ENCODE measurements at places on chromosomes 3 and 15.

- no peak for DNase-seq
Measured at GRCh38 chr3:122515020-122515468, 305 bp upstream of the KPNA1 start.

DNA sequence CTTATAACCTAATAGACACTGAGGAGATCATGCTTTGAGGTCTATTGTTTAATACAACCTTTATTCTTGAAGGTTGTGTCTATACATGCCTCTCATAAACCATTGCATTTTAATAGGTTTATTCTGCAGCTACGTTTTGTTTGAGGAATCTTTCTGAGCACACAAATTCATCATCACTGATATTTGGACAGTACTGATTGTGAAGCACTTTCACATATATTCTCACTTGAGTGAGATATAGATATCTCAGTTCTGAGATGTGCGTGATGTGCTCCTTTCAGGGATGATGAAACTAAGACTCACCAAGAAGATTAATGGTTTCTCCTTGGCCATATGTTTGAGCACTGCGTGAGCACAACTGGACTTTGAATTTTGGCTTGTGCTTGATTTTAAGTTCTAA lies 374.4 kb downstream of the LPP start:
- DNase-seq, result peak; percentile 21

DNA sequence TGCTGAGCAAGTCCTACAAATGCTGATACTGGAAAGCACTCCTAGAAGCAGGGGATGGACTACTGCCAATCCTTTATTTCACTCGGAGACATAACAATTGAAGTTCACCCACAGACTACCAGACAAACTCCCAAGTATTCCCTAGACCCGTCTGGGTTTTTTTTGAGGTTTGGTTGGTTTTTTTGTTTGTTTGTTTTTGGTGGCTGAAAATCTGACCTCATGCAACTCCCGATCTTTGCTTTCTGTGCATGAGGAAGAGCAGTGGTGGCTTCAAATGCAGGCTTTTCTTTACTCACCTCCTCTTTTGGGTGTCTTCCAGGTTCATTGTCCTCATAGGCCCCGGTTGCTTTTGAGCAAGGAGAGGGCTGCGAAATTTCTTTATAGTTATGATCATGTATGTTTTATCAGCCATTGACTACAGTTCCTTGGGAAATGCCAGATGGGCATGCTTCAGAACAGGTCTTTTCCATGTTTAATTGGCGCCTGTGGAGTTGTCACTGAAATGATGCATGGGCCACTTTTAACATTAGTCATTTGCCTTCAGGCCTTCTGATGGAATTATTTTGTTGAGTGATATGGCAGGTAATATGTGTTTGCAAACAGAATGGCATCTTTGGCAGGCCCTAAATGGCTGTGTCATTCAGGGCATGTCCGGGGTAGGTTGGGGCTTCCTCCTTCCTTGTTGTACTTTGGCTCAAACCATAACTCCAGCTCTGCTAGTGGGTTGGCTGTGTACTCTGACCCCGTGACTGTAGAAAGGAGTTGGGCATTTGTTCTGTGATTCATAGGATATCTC lies 81.3 kb upstream of the ZBED2 start:
- no peak for DNase-seq

DNA sequence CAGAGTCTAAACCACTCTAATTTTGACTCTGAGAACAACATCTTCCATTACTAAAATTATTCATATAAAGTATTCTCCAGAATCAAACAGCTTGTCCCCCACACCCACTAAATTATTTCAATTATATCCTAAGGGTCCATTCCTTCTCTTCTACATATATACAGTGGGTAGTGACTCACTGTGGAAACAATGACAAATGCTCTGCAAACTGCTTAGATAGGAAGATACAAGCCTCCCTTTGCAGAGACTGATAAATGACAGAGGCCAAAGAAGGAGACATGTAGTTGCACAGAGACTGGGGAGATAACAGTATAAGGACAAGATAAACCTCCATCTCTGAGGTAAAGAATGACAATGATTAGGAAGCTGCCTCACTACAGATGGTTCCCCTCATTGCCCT lies 1087.4 kb downstream of the AGBL1 start:
- no peak for DNase-seq

DNA sequence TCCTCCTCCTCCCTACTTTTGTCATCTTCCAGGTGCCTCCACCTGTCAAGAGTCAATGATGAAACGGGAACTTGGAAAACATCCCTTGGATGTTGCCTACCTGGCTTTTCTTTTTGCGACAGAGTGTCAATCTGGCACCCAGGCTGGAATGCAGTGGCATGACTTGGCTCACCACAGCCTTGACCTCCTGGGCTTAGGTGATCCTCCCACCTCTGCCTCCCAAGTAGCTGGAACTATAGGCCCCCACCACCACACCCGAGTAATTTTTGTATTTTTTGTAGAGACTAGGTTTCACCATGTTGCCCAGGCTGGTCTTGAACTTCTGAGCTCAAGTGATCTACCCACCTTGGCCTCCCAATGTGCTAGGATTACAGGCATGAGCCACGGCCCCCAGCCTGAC lies 42.8 kb downstream of the GPR160 start:
- DNase-seq, result no peak

DNA sequence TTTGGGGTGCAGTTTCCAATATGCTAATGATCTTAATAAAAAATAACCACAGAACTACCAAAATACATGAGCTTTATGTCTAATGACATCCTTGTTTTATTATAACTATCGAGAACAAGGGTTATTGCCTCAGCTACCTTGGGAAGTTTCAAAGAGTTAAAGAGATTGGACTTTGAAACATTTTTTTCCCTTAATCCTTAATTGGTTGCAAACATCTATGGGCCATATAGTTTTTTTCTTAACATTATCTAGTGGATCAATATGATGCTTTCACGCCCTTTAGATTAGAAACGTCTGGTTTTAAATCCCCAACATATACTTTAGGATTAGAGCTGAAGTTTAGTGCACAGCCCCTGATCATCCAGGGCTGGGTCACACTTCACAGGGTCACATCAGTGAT lies 219.2 kb upstream of the SGO1 start:
- DNase-seq, result no peak

- DNase-seq, result peak; percentile 38
Measured at GRCh38 chr15:100349696-100350433, 8.1 kb upstream of the ADAMTS17 start.

GRCh38 chr3:39533226-39533625 lies 65.7 kb downstream of the MOBP start:
- no peak for DNase-seq

DNA sequence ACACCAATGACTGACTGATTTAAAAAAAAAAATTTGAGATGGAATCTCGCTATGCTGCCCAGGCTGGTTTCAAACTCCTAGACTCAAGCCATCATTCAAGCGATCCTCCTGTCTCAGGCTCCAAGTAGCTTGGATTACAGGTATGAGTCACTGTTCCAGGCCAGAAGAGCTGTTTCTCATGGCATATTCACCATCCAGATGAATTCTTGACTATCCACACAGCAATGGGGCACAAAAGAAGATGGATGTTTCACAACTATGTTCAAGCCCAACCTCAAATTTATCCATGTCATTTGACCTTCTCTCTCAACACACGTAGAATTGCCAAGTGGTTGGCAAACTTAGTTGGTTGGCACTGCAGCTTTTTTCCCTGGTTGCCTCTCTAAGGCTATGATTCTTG lies 40.6 kb downstream of the PRICKLE2 start:
- no peak for DNase-seq

DNA sequence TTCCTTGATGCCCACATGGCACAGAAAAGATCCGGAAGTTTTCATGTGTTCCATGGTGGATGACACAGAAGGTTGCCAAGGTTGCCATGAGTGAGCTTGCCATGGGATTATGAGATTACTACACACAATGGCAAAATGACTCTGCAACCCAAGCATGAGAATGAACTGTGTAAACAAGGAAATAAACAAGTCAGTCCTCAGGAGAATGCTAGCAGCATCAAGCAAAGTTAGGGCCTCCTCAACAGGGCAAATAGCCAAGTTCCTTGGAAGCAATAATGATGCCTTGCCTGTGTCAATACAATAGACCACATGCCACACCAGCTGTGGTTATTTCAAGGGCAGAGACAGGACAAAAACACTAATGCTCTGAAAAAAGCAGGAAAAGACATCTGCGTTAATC lies 41.8 kb downstream of the AQR start:
- DNase-seq, result no peak

GRCh38 chr3:193515966-193516365 lies 38.7 kb downstream of the ATP13A4 start:
- DNase-seq, result no peak

GRCh38 chr3:195403841-195404408 lies 38.9 kb downstream of the ACAP2 start:
- DNase-seq, result no peak

DNA sequence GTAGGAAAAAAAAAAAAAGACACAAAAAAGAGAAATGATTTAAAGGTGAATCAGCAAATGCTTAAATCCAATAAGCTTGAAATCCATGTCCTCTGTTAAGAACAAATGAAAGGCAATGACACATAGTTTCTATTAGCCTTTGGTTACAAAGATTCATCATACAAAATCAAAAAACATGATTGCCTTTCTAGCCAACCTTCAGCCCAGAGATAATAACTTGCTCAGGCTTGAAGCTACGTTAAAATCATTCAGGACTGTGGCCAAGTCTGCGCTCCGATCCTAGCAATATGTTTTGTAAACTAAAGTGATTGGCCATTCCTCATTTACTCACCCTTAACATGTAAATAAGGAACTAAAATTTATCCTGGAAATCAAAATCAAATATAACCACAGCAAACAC lies 556.7 kb downstream of the FGF12 start:
- no peak for DNase-seq

DNA sequence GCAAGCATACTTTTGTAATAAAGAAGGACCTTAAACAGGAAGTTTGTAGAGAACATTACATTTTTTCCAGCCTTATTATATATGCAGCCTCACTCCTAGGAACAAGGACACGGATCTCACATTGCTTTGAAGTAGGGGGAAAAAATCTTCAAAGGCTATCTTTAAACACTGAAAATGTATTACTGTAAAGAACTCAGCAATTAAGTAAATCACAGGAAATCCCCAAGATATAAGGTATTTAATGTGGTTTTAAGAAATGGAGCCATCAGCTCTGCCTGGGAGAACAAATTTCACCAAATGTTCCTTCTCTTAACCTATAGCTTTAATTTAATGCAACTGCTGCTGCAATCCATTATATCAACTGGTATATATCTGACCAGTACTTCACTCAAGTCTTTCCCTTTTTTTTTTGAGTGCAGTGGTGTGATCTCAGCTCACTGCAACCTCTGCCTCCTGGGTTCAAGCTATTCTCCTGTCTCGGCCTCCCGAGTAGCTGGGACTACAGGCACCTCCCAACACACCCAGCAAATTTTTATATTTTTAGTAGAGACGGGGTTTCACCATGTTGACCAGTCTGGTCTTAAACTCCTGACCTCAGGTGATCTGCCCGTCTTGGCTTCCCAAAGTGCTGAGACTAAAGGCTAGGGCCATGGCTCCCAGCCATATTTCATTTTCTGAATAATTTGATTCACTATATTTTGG lies 2.8 kb downstream of the BTLA start:
- DNase-seq, result no peak

GRCh38 chr15:66965201-66965900 lies 100.1 kb upstream of the SMAD3 start:
- DNase-seq, result no peak

GRCh38 chr3:165211721-165212120 lies 15.5 kb upstream of the SLITRK3 start:
- DNase-seq, result no peak

- DNase-seq, result no peak
Measured at GRCh38 chr3:13828501-13829265, 51.2 kb downstream of the WNT7A start.

DNA sequence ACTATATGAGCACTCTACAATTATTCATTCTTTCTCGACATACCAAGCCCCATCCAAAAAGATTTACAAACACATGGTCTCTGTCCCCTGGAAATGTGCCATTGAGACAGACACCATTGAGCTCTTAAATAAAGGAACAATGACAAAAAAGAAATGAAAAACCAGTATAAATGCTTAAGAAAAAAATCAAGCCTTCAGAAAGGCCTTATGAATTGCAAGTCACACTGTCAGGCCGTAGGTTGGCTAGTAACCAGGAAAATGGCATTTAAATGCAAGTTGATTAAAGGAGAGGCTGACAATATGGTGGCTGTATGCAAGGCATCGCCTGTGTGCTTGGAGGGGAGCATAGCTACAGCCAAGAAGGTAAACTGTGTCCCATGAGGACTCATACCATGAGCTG lies 49.7 kb downstream of the SRGAP3 start:
- DNase-seq, result no peak

GRCh38 chr3:49607105-49607591 lies 52.9 kb downstream of the BSN start:
- no peak for DNase-seq

GRCh38 chr3:183518491-183519251 lies 36.8 kb downstream of the KLHL6 start:
- DNase-seq, result peak; percentile 28

DNA sequence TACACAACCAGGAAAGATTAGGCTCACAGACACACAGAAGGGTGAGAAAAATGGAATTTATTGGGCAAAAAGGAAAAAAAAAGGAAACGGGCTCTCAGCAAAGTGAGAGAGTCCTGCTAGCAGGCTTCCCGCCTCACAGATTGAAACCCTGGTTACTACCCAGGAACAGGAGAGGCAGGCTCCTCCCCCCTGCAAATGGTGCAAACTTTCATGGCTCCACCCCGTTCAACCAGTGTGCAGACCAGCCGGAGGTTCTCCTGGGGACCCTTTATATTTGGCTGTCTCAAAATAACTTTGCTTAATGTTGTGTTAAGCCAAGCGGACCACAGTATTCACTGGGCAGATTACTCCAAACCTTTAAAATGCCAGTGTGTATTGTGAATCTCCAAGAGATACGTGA lies 40.3 kb downstream of the IL1RAP start:
- no peak for DNase-seq

DNA sequence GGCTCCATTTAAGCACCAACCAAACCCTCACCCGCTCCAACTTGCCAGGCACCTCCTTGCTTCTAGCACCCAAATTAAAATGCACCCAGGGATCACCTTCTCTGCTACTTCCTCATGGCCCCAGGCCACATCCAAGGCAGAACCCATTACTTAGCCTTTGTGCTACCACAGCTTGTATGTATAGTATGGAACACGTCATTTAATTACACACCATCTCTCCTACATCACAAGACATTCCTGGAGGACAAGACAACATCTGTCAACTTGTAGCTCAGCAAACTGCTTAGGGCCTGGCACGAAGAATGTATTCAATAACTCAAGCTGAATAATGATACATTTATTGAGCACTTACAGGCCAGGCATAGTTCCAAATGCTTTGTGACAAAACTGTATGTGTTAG lies 23.3 kb downstream of the ZDHHC3 start:
- no peak for DNase-seq

DNA sequence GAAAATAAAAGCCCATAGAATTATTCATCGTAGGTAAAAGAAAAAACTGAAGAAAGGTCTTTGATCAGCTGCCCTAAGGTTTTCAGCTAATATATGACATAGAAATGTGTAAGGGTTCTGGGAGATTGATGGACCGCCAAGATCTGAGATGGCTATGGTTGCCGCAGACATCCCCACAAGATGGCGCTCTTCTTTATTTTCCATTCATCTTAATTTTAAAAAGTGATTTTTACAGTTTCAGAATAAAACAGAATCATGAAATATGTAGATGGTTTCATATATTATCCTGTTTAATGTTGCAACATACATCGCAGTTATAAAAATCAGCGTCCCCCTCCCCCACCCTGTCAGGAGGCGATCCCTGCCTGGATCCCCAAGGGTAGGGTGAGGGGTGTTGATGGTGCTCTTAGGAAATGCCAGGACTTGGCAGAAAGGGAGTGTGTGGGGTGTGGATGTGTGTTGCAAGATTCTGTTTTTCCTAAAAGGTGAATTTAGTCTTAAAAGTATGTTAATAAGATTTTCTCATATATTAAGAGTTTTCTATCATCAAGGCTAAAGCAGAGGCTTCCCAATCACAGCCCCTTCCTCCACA lies 68.8 kb downstream of the ANXA2 start:
- DNase-seq, result no peak

All from DMS153 (cell line).